ENCODE measurements at places on chromosomes 3 and 15.

GRCh38 chr15:84035399-84035766, 200.2 kb upstream of the GOLGA6L4 start:
- DNase-seq: peak; percentile 7

DNA sequence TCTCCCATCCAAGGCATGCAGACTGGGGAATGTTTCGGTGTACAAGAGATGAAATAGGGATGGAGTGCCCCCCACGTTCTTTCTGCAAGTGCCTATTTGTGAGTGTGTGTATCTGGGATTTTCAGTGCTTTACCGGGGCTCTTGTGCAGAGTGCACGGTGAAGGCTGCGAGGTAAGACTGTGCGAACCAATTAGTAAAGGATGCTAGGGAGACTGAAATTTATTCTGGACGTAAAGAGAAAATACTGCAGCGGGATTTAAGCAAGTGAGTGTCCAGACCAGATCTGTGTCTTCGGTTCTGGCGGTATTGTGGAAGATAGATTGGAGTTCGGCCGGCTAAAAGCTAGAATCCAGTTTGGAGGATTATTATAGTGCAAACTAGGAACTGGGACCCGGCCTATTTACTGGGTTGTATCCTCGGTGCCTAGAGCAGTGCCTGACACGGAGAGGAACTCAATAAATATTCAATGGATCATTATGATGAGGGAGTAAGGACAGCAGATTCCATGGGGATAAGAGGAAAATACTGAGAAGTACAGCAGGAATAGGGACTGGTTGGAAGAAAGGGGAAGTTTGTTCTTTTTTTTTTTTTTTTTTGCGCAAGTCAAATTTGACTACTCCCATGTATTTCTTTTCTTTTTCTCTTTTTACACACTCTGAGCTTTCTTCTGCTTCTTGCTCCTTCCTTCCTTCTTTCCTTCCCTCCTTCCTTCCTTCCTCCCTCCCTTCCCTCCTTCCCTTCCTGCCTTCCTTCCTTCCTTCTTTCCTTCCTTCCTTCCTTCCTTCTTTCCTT, 580 bp upstream of the MAGEF1 start:
- peak; percentile 13 for DNase-seq

- no peak for DNase-seq
Observed at GRCh38 chr3:99799422-99799821, 18.2 kb upstream of the CMSS1 start.

DNA sequence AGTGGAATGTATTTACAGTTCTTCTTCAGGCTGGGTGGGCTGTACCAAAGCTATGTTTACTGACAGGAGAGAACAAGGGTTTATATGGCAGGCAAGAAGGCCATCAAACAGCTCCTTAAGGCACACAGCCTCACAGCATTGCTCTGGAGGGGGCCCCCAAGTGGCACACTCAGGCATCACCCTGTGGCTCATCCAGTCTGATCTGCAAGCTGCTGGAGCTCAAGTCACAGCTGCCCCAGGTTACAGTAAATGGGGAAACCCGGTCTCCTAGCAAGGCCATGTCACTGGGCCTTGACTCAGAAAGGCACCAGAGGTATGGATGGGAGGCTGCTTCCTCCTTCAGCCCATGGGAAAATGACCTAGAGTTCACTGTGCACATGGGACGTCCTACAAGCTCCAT, 67.5 kb downstream of the TFG start:
- peak; percentile 31 for DNase-seq

- no peak for DNase-seq
Observed at GRCh38 chr3:185084901-185085300, 68.0 kb downstream of the C3orf70 start.

GRCh38 chr3:177300842-177301241, 103.6 kb upstream of the TBL1XR1 start:
- no peak for DNase-seq

DNA sequence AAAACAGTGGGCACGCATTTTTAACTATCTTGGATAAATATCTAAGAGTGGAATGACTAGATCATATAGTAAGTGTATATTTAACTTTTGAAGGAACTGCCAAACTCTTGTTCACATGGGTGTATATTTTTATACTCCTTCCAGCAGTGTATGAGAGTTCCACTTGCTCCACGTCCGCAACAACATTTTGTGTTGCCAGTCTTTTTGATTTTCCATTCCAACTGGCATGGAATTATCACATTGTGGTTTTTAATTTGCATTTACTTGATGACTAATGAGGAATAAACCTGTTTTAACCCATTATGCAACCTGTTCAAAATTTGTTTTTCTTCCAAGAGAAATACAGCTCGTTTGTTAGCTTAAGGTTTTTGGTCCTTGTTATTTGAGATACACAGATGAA, 51.6 kb downstream of the ZNF621 start:
- no peak for DNase-seq

DNA sequence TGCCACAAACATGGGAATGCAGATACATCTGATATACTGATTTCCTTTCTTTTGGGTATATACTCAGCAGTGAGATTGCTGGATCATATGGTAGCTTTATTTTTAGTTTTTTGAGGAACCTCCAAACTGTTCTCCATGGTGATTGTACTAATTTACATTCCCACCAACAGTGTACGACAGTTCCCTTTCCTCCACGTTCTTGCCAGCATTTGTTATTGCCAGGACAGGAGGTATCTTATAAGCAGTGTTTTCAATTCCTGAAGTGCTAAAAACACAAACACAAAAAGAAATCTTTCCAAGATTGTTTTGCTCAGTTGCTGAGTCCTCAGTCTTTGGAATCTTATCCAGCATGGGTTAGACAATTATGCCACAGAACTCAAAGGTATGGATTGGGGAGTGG, 13.5 kb downstream of the GTF2E1 start:
- DNase-seq: peak; percentile 29

GRCh38 chr3:174822320-174822719, 36.8 kb upstream of the NAALADL2 start:
- DNase-seq: no peak

DNA sequence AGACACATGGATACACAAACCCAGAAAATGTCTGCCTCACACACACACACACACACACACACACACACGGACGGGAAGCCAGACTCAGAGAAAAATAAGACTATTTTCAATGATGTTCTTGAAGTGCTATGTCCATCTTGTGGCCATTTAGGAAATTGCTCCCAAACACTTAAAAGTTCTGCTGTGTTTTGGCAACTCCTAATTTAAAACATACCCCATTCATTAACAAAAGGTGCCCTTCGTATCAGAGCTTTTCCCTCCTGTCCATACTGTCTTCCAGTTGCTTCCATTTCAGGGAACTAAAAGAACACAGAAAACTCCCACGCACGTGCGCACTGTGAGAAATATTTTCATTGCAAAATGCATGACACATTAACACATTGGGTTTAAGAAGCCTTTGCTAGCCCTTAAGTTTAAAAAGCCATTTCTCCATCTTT, 44.6 kb downstream of the SLC12A1 start:
- peak; percentile 31 for DNase-seq

GRCh38 chr3:120429921-120430361, 20.9 kb downstream of the FSTL1 start:
- no peak for DNase-seq

All from suppressor macrophage treated with lipopolysaccharide for 1 hour (primary cell).